Suprapubic skin (tissue), 4 donors: ENCODE measurements at places on chromosomes 13 and 19. TPM values are rescaled to one million over a fixed set of nuclear protein-coding genes. Genes with fewer than 3 reads are reported as not detected.

GRCh38 chr19:10461047-10461949 is 41.0 kb downstream of the PDE4A start:
- H3K27me3 ChIP-seq: no peaks in the 10 kb centered on the region
- DNase-seq: peak; percentile 97

DNA sequence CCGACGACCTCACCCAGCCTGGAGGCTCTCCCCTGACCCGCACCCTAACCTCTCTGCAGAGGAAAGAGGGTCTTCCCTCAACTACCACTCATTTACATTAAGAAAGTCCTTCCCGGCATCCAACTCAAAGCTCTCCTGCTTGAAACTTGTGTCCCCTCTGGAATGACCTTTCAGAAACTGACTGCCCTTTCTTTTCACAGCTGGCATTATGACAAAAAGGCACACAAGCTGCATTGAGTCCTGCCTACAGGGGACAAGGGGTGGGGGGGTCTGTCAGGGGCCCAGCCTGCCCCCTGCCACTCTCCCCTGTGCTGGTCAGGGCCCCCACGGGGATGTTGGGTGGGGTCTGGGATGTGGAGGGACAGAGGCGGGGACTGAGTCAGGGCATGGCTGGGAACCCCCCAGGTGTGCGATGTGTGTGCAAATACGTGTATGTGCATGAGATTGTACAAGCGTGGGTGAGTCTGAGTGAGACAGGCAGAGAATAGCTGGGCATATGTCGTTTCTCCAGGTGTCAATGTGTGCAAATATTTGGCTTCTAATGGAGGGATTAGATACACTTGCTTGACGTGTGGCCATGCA is 2.0 kb downstream of the COL5A3 start:
- H3K27ac ChIP-seq: peak overlapping the region; percentile 81
- peaks cover 69% of the 10 kb centered on the region for H3K4me1 ChIP-seq
- H3K4me3 ChIP-seq: peak overlapping the region; percentile 55

GRCh38 chr13:114303700-114304327 is 10.5 kb upstream of the CHAMP1 start:
- H3K4me3 ChIP-seq: no peak overlapping the region
- H3K27ac ChIP-seq: no peak overlapping the region
- H3K27me3 ChIP-seq: no peaks in the 10 kb centered on the region
- H3K36me3 ChIP-seq: peaks cover 72% of the 10 kb centered on the region

- no peaks in the 10 kb centered on the region for H3K27me3 ChIP-seq
- DNase-seq: no peak
- no peaks in the 10 kb centered on the region for H3K36me3 ChIP-seq
- H3K27ac ChIP-seq: no peak overlapping the region
- peaks cover 29% of the 10 kb centered on the region for H3K4me1 ChIP-seq
Measured at GRCh38 chr13:44906713-44907112, 82.6 kb downstream of the NUFIP1 start.

DNA sequence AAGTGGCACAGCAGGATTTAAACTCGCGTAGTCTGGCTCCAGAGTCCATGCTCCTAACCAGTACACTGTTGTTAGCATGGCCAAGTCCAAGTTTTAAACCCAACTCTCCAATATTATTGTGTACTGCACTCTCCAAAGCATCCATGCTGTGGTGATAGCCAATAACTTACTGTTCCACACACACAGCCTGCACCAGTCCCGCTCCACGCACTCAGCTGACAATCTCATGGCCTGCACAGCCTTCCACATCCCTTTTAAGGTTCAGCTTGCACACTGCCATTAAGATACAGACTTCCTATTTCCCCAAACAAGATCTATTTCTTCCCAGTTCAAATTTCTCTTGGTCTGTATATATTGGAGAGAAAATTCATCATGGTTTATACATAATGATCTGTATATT is 80.7 kb downstream of the LHFPL6 start:
- no peaks in the 10 kb centered on the region for H3K27me3 ChIP-seq
- no peak overlapping the region for H3K4me3 ChIP-seq
- no peak for DNase-seq
- peaks cover 5% of the 10 kb centered on the region for H3K4me1 ChIP-seq
- H3K36me3 ChIP-seq: no peaks in the 10 kb centered on the region

DNA sequence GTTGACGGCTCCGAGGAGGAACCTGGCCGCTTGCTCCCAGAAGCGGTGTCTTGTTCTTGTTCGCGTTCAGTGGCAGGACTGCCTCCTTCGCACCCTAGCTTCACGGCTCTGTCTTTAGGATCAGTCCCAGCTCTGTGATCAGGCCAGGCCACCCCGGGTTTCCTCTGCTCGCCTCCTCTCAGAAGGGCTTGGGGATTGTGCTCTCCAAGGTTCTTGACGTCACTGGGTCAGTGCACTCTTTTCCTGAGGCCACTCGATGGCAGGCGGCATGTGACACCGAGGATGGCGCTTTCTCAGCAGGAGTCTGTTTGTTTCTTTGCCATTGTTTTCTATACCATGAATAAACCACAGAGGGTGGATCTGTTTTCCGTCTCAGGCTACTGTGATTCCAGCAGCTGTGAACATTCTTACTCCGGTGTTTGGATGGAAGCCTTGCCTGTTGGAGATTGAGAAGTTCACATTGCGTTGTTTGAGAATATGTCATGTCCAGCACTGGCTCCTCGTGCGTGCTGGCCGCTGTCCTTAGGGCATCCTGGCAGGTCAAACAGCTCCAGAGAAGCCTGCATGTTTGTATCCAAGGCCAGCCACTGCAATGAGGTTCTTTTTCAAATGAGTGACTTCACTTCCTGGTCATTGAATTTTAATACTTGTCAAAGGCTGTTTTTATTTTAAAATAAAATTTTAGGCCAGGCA is 44.5 kb downstream of the SLC7A9 start:
- no peaks in the 10 kb centered on the region for H3K36me3 ChIP-seq
- H3K4me3 ChIP-seq: no peak overlapping the region
- DNase-seq: no peak
- no peaks in the 10 kb centered on the region for H3K4me1 ChIP-seq
- no peak overlapping the region for H3K27ac ChIP-seq

GRCh38 chr13:108923386-108924047 is 294.1 kb downstream of the MYO16 start:
- H3K27me3 ChIP-seq: no peaks in the 10 kb centered on the region
- no peak for DNase-seq
- no peak overlapping the region for H3K4me3 ChIP-seq
- H3K4me1 ChIP-seq: no peaks in the 10 kb centered on the region
- H3K36me3 ChIP-seq: no peaks in the 10 kb centered on the region

GRCh38 chr19:14556662-14557188 is 15.1 kb downstream of the NDUFB7 start:
- H3K4me3 ChIP-seq: peak overlapping the region; percentile 13
- H3K27me3 ChIP-seq: no peaks in the 10 kb centered on the region
- peak; percentile 78 for DNase-seq

DNA sequence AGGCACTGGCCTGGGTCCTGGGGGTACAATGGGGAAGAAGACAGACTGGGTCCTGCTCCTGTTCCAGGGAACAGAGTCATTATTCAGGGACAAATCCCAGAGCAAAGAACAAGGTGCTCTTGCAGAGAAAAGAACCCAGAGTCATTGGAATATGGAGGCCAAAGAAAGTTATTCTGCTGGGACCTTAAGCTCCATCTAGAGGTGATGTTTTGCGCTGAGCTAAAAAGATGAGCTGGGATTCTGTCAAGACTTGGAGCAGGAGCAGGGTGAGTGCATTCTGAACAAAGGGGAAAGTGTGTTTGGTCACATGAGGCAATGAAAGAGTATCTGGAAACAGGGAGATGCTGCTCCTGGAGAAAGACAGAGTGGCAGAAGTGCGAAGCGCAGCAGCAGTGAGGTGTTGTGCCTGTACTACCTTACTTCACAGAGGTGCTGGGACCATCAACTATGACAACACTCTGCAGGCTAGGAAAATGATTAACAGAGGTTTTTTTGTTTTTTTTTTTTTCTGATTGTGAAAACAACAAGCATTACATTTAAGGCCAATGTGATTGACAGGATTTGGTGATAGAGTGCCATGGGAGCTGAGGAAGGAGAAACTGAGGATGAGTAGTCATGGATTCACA is 95.3 kb upstream of the TNFSF11 start:
- H3K36me3 ChIP-seq: no peaks in the 10 kb centered on the region
- no peak overlapping the region for H3K4me3 ChIP-seq
- H3K27ac ChIP-seq: no peak overlapping the region
- H3K4me1 ChIP-seq: no peaks in the 10 kb centered on the region

The CBY2 gene
- not detected for total RNA-seq

The C19orf33 gene
- total RNA-seq: 304 TPM

The CHST8 gene
- not detected for total RNA-seq

The ZNF790 gene
- 3.5 TPM for total RNA-seq

The SIGLEC5 gene
- not detected for total RNA-seq

The CABP5 gene
- total RNA-seq: not detected

The EPS8L1 gene
- 384 TPM for total RNA-seq
